ENCODE measurements at places on chromosomes 4 and X.

DNA sequence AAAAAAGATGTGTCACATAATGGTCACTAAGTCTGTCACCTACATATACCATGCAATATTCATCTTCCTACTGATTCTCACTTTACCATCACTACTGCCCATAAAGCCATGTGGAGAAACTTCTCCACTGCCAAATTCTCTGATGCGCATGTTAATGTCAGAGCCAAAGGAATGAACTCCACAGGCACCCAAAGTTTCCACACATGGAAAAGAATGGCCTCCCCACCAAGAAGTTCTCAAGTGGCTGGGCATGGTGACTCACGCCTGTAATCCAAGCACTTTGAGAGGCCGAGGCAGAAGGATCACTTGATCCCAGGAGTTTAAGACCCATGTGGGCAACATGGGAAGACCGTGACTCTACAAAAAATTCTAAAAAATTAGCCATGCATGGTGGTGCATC lies 43.8 kb upstream of the UGDH start:
- no peak for DNase-seq

DNA sequence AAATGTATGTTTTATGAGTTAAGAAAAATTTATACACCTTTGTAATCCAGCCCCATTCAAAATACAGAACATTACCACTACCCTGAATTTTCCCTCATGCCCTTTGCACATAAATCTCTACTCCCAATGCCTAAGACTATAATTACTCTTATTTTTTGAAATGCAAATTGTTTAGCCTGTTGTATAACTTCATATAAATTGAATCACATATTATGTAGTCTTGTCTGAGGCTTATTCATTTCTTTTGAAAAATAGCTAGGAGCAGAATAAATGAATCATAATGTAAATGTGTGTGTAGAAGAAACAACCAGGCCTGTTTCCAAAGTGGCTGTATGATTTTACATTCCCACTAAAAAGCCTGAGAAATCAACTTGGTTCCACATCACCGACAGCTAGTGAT lies 319.8 kb downstream of the DCAF12L2 start:
- no peak for DNase-seq

GRCh38 chr4:182137343-182137742 lies 105.9 kb upstream of the TENM3 start:
- no peak for DNase-seq

DNA sequence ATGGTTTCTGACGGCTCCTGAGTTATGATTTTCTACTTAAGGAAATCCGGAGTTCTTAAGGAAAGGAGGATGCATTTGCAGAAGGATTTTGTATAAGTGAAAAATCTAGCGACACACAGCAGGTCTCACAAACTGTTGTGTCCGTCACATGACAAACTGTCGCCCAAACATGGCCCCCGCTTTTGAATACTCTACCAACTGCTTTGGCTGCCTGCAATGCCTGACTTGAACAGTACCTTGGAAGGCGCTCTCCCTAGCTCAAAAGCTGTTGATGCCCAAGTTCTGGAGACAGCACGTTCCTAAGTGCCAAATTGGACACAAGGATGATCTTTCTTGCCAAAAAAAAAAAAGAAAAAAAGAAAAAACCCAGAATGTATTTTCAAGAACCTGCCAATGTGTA lies 103.2 kb downstream of the ENPP6 start:
- DNase-seq, result no peak

- DNase-seq, result no peak
Measured at GRCh38 chrX:47283015-47283771, 50.4 kb downstream of the USP11 start.

All from CD4-positive, alpha-beta T cell treated with Interleukin-21 for 1 hour (primary cell).